ENCODE measurements at places on chromosomes 2 and 18.

DNA sequence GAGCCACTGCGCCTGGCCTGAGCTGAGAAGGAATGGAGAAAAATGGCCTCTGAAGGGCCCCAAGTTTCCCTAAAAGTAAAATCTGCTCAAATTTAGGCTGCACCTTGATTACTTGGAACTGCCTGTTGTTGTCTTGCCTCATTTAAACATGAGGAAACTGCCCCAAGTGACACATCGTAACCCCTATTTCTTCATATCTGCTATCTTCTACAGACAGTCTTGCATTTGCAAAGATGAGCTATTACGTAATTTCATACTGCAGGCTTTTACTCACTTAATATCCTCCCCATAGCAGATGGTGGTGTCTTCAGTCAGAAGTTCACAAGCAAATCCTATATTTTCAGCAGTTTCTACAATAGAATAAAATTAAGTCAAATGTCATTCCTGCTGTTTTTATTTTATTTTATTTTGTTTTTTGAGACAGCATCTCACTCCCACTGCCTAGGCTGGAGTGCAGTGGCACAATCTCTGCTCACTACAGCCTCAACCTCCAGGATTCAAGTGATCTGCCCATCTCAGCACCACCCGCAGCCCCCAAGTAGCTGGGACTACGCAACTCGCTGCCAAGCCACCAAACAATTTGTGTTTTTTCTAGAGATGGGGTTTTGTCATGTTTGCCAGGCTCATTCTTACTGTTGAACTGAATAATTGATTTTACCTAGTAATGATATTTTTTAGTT lies 45.3 kb upstream of the NARS1 start:
- no peak for DNase-seq

- no peak for DNase-seq
These were observed 231.6 kb upstream of the SMAD2 start for GRCh38 chr18:48161911-48162698.

- no peak for DNase-seq
These were observed 821.2 kb upstream of the ID2 start for GRCh38 chr2:7860693-7861092.

- no peak for DNase-seq
These were observed 899.7 kb upstream of the VRK2 start for GRCh38 chr2:57146951-57147350.

DNA sequence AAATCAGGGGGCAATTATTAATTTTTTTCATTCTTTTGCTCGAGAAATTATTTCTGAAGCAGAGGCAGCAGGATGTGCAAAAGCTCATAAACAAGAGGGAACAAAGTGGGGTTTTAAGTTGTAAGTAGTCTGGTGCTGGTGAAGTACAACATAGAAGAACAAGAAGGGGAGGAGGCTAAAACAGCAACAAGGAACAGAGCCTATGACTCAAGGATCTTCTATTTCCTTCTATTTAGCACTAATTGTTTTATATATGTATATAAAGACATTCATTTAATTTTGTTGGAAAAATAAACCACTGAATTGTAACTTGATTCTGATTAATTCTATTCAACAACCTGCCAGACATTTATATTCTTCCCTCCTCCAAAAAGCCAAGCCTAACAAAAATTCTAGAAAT lies 35.0 kb downstream of the YES1 start:
- DNase-seq: no peak

- no peak for DNase-seq
These were observed 236.8 kb downstream of the GRB14 start for GRCh38 chr2:164384434-164384833.

- DNase-seq: no peak
These were observed 175.3 kb upstream of the THUMPD2 start for GRCh38 chr2:39954346-39954745.

DNA sequence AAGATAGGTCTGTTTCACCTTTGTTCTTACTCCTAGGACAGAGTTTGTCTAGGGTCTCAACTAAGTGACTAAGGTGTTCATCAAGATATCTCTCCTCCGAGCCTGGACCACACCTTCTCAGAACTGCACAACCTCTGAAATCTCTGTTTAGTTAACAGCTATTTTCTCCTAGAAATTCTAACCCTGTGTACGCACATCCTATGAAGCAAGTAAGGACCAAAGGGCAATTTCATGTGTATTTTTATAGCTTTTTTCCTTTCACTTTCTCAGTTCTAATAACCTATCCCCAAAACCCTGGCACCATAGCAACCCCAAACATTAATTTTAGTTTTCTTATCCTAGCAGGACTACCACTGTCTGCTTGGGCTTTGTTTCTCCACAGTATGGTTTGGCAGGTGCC lies 59.1 kb downstream of the PTPN4 start:
- DNase-seq: no peak

DNA sequence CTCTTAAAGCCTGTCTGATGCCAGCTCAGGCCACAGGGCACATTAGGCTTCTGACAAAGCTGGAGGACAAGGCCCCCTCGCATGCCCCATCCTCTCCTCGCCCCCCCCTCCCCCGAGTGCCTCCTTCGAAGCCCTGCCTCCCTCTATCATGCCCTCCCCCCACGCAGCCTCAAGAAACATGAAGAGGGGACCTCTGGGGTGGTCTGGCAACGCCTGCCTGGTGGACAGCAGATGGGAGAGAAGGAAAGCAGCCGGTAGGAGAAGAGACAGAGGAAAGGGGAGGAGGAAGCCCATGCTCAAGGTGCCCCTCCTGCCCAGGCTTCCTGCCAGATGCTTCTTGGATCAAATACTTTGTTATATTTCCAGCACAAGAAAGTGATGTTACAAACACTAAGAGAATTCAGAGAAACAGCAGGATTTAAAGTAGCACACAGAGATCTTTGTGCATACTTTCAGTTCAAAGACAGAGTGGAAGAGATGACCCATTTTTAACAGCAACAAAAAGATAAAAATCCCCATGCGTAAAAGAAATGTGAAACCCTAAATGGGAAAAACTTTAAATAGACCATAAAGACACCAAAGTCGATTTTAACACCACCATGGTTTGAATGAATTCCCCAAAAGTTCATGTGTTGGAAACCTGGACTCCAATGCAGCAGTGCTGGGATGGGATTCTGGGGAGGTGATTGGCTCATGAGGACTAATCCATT lies 19.0 kb downstream of the BOK start:
- DNase-seq: no peak

DNA sequence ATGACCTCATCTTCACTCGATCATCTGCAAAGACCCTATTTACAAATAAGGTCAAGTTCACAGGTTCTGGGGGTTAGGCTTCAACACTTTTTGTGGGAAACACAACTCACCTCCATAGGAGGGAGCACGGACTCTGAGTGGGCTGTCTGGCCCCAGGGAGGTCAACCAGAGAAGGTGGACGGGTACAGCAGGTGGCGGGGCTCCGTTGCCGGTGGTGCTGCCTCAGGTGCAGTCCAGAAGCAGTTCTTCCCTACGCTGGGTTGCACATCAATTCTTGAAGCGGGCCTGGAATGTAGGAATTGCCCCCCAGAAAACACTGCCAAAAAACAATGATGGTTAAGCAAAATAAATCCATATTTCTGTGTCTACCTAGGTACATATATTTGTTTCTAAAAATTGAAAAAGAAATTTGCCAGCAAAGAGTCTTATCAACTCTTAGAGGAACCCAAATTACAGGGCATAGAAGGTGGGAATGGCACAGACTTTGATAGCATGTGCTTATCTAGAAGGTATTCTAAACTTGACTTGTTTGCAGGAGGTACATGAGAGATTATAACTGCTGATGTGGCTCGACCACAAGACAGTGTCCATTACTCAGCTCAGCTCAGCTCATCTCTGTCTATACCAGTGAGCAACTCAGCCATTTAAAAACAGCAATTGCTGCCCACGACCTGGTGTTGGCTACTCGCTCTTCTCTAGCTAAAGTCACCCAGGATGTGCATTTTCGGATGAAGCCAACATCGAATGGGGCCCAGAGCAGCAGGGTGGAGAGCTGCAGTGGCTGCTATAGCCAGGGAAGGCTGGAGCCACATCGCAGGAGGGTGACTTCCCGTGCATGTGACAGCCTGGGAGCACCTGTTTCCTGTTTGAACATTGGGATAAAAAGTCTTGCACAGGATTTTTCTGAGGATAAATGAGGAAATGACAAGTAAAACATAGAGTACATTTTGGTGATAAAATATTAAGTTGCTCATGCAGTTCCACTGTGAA lies 128.7 kb downstream of the RNF144A start:
- DNase-seq: no peak

GRCh38 chr18:13276530-13277520 lies 58.3 kb downstream of the LDLRAD4 start:
- no peak for DNase-seq

DNA sequence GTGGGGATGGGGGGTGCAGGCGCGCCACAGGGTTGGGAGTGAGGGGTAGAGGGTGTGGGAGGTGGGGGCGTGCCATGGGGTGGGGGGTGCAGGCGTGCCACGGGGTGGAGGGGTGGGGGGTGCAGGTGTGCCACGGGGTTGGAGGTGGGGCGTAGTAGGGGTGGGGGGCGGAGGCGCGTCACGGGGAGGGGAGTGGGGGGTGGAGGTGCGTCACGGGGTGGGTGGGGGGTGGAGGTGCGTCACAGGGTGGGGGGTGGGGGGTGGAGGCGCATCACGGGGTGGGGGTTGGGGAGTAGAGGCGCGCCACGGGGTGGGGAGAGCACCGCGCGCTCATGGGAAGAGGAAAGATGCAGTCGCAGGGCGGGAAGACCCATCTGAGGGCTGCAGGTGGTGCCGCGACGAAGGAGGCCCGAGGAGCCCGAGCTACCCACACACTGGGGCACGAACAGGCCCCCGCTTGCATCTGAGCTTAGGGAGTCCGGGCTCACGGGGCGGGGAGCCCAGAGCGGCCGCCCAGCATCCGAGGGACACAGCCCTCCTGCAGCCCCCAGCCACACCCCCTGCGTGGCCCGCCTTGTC lies 37.5 kb downstream of the SNED1 start:
- peak; percentile 55 for DNase-seq

DNA sequence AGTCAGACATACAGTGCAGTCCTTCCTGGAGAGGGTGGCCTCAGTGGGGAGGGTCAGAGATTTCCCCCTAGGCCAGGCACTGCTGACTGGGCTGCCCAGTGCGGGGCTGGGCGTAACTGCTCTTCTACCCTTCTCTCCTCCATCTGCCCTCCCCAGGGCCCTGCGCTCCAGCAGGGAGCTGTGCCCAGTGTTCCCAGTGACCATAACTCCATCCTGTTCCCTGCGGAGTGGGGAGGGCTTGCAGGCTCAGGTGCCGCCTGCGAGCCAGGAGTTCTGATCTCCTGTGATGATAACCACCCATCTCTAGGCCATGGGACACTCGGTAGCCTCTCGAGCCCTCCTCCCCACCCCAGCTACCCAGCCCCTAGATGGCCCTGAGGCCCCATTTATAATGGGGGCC lies 107.6 kb downstream of the SMAD7 start:
- no peak for DNase-seq

- DNase-seq: no peak
These were observed 566.0 kb downstream of the EPHA4 start for GRCh38 chr2:221006084-221006483.

DNA sequence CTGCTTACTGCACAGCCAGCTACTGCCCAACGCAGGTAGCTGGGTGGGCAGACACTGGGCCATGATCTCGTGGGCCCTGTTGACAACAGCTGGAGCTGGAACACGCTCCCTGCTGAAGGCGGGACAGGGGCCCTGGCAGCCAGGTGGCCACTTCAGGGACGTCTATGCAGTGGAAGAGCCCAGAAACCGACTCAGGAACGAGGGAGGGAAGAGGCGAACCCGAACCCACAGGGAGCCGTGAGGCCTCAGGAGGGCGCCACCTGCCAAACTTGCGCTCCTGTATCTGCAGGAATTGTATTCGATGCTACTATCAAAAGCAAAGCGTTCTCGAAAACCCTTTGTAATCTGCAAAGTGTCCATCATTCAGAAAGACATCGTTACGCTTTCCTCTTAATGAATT lies 198.4 kb downstream of the EIPR1 start:
- no peak for DNase-seq

DNA sequence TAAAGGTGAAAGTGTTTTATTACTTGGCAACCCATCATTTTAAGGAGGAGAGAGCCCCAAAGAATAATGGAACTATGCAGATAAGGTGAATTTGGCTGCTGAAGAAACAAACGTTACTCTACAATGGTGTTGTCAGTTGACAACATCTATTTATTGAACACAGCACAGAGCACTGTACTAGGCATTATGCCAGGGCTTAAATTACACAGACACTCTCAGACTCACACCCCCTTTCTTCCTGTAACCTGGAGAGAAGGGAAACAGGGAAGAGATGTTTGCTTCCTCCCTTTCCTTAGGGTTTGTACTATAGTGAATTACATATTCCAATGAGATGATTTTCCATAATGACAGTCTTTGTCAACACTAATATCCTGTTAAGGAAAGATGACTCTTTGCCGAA lies 94.0 kb upstream of the ATP5MC3 start:
- DNase-seq: no peak

GRCh38 chr2:116467243-116467642 lies 1347.2 kb upstream of the DDX18 start:
- DNase-seq: no peak

DNA sequence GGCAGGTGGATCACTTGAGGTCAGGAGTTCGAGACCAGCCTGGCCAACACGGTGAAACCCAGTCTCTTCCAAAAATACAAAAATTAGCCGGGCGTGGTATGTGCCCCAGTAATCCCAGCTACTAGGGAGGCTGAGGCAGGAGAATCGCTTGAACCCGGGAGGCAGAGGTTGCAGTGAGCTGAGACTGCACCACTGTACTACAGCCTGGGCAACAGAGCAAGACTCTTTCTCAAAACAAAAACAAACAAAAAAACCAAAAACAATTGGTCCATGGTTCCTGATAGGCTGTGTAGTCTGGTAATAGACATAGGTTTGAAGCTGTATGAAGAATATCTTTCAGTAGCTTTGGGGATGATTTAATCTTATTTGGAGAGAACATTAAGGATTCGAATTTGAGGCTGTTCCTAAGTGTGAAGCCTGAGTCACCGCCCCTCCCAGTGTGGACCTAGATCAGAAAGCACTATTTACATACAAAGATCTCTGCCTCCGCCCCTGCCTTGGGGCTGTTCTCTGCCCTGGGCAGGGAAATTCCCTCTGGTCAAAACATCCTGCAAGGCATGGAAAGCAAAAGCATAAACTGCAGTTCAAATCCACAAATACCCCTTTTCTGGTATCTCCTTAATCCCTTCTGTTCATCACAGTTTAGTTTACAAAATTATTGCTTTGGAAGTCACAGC lies 52.8 kb upstream of the PMAIP1 start:
- DNase-seq: peak; percentile 10

DNA sequence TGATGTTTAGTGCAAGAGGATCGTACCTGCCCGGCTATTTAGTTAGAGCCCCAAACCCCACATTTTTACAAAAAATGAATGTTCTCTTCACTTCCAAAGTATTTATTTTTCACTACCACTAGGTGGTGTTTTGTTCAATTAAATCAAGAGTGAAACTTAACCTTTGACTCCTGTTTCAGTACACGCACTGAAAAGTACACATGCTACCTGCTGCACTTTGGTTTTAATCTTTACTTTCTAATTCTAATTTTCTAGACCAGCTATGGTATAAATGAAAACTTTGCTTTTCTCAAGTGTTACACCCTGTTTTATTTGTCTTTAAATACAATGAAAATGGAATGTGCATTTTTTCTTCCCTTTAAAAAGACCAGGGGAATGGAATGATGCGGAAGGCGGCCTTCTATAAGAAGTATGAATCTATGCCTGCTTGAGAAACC lies 31.4 kb upstream of the CHN1 start:
- no peak for DNase-seq

Data from CD4-positive, alpha-beta T cell treated with Interferon gamma for 1 hour (primary cell).